ENCODE measurements at places on chromosomes 2 and 18. TPM values are rescaled to one million over a fixed set of nuclear protein-coding genes. Genes with fewer than 3 reads are reported as not detected.

DNAJC5G gene
- total RNA-seq = not detected

CFAP65 gene
- total RNA-seq = not detected

STAT4 gene
- total RNA-seq = 0.89 TPM

NT5DC4 gene
- not detected for total RNA-seq

ANKRD30B gene
- total RNA-seq = not detected

AGAP1 gene
- 15.4 TPM for total RNA-seq

GRCh38 chr2:217356781-217357180 lies 496.9 kb upstream of the TNP1 start:
- DNase-seq = peak; percentile 44

DNA sequence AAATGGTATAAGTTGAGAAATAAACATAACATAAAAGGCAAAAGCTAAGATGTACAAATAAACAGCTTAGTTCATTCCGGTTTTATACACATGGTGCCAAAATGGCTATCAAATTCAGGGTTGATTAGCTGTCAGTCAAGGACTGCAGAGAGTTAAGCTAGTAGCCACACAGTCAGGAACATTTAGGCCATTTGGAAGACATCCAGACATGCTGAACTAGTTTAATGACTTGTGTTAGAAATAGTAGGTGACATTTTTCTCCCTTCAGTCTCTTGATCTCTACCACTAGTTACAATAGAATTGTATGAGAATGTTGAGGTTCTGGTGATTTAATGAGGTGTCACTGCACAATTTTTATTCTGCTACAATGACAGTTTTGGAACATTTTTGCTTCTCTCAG lies 394.4 kb upstream of the SPHKAP start:
- DNase-seq = no peak

DNA sequence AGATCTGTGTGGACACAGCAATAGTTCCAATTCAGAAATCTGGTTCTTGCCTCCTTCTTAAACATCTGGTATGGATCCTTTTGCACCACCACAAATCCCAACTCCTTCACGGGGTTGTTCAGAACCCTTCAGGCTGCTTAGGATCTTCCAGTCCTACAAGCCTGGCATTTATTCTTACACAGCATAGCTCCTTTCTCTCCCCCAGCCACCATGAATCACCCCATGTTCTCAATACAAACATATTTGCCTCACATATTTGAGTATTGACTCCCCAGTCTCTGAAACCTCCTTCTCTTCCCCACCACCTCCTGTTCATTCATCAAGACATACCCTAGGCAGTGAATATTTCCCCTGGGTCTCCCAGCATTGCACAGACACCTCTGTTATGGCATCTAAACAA lies 155.2 kb downstream of the ALK start:
- DNase-seq = no peak

- peak; percentile 54 for DNase-seq
Measured at GRCh38 chr2:84741182-84741822, 139.6 kb downstream of the TRABD2A start.
